ENCODE measurements at places on chromosomes 6 and 20. TPM values are rescaled to one million over a fixed set of nuclear protein-coding genes. Genes with fewer than 3 reads are reported as not detected.

C6orf52 gene
- 6.3 TPM for total RNA-seq

- no peak for DNase-seq
Observed at GRCh38 chr6:4224067-4224978, 88.9 kb upstream of the ECI2 start.

GRCh38 chr6:117311726-117312125 is 46.4 kb downstream of the VGLL2 start:
- DNase-seq, result no peak

DNA sequence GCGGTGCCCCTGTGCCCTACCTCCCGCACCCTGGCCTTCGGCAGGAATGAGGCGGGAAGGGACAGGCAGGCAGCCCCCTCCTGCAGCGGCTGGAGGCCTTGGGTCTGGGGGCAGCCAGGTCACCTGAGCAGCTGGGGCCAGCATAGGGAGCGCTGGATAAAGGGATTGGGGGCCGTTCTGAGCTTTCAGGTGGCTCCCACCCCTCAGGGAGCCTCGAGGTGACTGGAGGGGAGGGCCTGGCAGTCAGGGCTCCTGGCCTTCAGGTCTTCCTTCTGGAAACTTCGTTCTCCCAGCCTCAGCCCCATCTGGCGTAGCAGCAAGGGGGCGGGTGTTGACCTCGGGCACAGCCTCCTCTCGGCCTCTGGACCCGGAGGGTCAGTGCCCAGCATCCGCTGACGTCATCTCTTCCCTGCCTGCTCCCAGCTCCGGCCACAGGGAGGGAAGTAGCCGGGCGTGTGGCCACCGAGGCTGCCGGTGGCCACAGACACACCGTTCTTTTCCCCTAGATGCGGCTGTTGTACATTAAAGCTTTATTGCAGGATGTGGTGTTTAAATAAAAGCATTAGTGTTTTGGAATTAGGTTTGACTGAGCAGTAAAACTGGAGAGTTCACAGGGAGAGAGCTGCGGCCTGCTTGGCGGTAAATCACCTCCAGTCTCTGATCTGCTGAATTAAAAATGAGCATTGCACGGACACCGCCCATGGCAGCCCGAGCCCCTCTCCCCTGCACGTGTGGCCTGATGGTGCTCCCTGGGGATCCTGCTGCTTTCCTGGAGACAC is 80.0 kb upstream of the GATA5 start:
- no peak for DNase-seq

DNA sequence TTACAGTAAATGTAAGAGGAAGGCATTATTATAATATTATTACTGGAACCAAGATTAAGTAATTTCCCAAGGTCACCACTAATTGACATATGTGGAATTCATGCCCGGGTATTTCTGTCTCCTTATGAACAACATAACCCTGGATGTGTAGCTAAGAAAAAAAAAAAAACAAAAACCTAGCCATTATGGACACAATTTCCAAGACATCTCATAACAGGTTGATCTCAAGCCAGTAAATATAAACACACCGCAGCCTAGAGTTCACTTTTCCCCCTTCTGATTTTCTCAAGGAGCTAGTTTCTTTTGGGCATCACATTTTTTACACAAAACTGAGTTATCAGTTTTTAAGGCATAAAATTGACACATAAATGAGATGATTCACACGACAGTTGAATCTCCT is 306.5 kb upstream of the RSPO3 start:
- no peak for DNase-seq

- DNase-seq, result peak; percentile 43
Observed at GRCh38 chr6:11224252-11224965, 8.1 kb downstream of the NEDD9 start.

PNLDC1 gene
- 0.31 TPM for total RNA-seq

GRCh38 chr6:10837009-10837621 is 1.2 kb downstream of the MAK start:
- no peak for DNase-seq
